Activated CD4-positive, alpha-beta T cell treated with anti-CD3 and anti-CD28 coated beads, Interleukin-2, amount 50 U/mL, for 24 hours (primary cell): ENCODE measurements at places on chromosomes 13 and 19.

DNA sequence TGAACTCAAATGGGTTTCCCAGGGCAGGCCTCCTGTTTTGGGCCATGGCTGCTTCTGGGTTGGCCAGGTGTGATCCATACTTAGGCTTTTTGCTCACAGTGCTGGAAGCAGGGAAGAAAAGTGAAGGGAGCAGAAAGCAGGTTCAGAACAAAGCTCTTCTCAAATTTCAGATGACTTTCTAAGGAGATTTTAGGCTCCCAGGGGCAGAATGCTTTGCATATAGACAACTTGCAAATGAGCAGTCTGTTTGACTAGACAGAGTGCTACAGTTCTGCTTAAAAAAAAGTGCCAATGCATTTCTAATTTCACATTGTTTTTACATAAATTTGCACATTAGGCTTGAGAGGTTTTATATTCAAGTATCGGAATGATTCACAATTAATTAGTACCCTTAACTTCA lies 2.6 kb upstream of the SLC10A2 start:
- no peak for DNase-seq

DNA sequence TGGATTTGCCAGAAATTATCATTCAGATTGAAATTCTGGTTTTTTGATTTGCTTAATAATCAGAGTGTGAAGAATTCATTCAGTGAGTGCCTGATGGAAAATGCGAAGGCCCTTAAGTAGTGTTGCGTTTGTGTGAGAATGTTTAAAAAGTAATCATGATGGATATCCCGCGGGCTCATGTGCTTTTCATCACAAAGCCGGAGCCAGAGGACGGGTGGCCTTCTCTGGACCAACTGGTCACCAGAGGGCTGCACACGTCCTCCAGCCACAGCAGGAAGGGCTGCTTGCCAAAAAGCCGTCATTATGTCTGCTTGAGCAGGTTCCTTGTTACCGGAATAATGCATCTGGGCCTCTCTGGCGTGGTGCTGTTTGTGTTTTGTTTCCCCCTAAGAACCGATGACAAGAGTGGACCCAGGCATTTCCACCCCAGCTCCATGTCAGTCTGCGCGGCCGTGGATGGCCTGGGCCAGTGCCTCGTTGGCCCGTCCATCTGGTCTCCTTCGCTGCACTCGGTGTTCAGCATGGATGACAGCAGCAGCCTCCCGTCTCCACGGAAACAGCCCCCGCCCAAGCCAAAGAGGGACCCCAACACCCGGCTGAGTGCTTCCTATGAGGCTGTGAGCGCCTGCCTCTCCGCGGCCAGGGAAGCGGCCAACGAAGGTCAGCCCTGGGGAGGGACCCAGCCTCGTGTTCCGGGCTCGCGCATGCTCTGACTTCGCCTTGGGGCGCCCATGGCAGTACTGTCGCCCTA lies 497.7 kb downstream of the MYO16 start:
- DNase-seq = no peak

- no peak for DNase-seq
These were observed 154.4 kb downstream of the EFNB2 start for GRCh38 chr13:106381091-106381490.

DNA sequence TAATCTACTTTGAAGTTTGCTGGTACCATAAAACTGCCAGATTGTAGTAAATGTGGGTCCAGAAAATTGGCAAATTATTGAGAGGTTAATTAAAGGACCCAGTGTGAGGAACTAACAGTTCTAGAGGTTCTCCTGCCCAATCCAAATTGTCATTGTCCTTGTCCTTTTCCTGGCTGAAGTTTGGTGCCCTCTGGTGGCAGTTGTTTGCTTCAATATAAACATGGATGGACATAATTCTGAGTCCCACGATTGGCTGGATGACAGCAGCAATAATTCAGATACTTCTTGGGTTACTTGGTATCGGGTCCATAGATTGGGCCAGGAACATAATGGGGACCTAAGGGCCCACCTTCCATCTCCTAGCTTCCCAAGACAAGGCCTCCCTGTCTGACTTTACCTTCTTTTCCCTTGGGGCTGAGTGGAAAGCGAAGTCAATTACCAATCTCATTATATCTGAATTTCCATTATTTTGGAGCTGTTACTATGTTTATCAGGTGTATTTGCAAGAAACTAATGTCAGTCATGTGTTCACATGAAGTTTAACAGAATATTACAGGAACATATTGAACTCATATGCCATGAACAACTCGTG lies 33.8 kb upstream of the GARRE1 start:
- DNase-seq = peak; percentile 51

DNA sequence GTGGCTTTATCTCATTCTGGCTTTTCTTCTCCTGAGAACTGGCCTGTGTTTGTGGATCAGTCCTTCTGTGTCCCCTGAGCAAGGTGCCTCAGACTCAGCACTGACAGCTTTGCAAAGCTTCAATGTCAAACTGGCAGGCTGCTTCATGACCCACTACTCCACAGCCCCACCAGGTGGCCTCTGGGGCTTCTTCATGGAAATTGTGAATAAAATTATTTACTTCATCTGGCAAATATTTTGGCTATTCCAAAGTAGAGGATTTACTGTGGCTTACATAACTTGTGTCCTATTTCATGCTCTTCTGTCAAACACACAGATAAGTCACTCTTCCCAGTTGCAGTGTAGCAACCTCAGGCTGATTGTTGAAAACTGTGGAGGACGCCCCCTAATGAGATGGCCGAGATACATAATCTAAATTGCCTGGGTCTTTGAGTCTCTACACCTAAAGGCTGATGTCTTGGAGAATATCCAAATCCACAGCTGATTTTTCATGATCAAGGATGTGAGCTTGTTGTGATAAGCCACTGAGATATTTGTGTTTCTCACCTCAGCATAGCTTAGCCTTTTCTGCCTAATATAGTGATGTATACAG lies 721.9 kb upstream of the SLC10A2 start:
- DNase-seq = no peak

- no peak for DNase-seq
These were observed 242.0 kb upstream of the TSHZ3 start for GRCh38 chr19:31591258-31591657.

DNA sequence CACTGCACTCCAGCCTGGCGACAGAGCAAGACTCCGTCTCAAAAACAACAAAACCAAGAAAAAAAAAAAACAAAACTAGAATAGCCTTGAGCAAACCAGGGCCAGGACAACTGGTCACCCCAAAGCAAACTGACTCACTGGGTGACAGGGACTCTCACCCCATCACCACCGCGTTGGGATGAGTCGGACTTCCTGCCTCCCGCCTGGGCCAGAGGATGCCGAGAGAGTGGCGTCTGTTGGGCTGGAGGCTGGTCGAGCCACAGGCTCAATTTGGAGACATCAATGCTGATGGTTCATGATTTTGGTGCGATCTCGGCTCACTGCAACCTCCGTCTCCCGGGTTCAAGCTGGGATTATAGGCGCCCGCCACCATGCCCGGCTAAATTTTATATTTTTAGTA lies 11.6 kb downstream of the TMPRSS9 start:
- DNase-seq = no peak

- DNase-seq = peak; percentile 30
These were observed 371.3 kb downstream of the COG6 start for GRCh38 chr13:40026741-40027140.

- no peak for DNase-seq
These were observed 38.0 kb upstream of the ZNF573 start for GRCh38 chr19:37817180-37817981.
